ENCODE measurements at places on chromosomes 3 and 15. TPM values are rescaled to one million over a fixed set of nuclear protein-coding genes. Genes with fewer than 3 reads are reported as not detected.

GRCh38 chr3:196772897-196773296 lies 33.2 kb downstream of the PAK2 start:
- no peak for DNase-seq
- no peaks in the 10 kb centered on the region for H3K4me1 ChIP-seq
- H3K27ac ChIP-seq: no peak overlapping the region
- no peaks in the 10 kb centered on the region for H3K27me3 ChIP-seq
- peaks cover 5% of the 10 kb centered on the region for H3K36me3 ChIP-seq
- no peak overlapping the region for H3K4me3 ChIP-seq

DNA sequence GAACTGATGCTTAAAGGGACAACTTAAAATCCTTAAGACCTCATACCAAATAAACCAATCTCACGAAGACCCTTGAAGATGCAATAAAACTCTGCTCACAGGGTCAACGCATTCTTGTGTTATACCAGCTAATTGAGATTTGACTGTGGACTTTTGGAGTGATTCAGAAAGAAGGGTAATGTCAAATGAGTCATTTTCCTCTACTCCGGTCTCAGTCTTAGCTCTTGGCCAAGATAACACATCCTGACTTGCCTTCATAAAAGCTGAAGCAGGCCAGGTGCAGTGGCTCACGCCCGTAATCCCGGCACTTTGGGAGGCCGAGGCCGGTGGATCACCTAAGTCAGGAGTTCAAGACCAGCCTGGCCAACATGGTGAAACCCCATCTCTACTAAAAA lies 3.8 kb downstream of the PKM start:
- peak overlapping the region; percentile 83 for H3K27ac ChIP-seq
- DNase-seq: peak; percentile 40
- peaks cover 63% of the 10 kb centered on the region for H3K4me1 ChIP-seq
- H3K4me3 ChIP-seq: no peak overlapping the region
- peaks cover 16% of the 10 kb centered on the region for H3K36me3 ChIP-seq
- H3K27me3 ChIP-seq: no peaks in the 10 kb centered on the region

GRCh38 chr15:68620721-68621527 lies 42.1 kb downstream of the CORO2B start:
- H3K4me1 ChIP-seq: peaks cover 19% of the 10 kb centered on the region
- peak; percentile 90 for DNase-seq
- H3K36me3 ChIP-seq: no peaks in the 10 kb centered on the region
- peak overlapping the region; percentile 48 for H3K27ac ChIP-seq

- no peak overlapping the region for H3K27ac ChIP-seq
- no peak overlapping the region for H3K4me3 ChIP-seq
- no peaks in the 10 kb centered on the region for H3K4me1 ChIP-seq
- no peak for DNase-seq
- H3K36me3 ChIP-seq: no peaks in the 10 kb centered on the region
- no peaks in the 10 kb centered on the region for H3K27me3 ChIP-seq
Measured at GRCh38 chr3:191460360-191460759, 603 bp upstream of the PYDC2 start.

EPB42 gene
- 4.4 TPM for polyA plus RNA-seq
